ENCODE measurements at places on chromosomes 3 and 15. TPM values are rescaled to one million over a fixed set of nuclear protein-coding genes. Genes with fewer than 3 reads are reported as not detected.
A peak's percentile ranks its signal among the peaks of the same experiment; 100 is the strongest.

WNT5A gene
- 10.6 TPM for total RNA-seq

CDHR4 gene
- not detected for total RNA-seq

OR5K2 gene
- total RNA-seq = not detected

GP5 gene
- 0.35 TPM for total RNA-seq

SERINC4 gene
- total RNA-seq = 0.18 TPM

FHIT gene
- total RNA-seq = 5.1 TPM

FBXW12 gene
- total RNA-seq = 0.09 TPM

CSTA gene
- total RNA-seq = 0.22 TPM

CPNE9 gene
- 0.09 TPM for total RNA-seq

- no peak for DNase-seq
Measured at GRCh38 chr3:73073091-73073707, 11.7 kb downstream of the EBLN2 start.

DNA sequence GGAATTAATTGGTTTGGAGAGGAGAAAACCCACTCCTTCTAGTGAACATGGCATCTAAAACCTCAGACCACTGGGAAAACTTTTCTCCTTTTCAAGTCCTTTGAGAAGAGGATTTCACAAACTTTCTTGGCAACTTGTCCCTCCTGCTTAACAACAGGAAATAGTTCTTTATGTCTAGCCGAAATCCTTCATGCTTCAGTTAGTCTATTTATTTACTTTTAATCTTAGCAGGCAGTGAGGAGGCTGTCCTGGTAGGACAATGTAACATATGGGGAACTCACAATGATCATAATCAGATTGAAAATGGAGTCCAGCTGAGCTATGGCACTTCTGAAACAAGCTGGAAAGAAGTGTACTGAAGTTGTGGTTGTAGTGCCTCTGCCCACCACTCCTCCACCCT lies 50.6 kb downstream of the KY start:
- no peak for DNase-seq

- no peak for DNase-seq
Measured at GRCh38 chr3:66933233-66933632, 64.9 kb upstream of the KBTBD8 start.

- DNase-seq = no peak
Measured at GRCh38 chr3:64921281-64922065, 233.7 kb upstream of the ADAMTS9 start.

GRCh38 chr3:94185753-94186152 lies 122.9 kb downstream of the NSUN3 start:
- DNase-seq = no peak

DNA sequence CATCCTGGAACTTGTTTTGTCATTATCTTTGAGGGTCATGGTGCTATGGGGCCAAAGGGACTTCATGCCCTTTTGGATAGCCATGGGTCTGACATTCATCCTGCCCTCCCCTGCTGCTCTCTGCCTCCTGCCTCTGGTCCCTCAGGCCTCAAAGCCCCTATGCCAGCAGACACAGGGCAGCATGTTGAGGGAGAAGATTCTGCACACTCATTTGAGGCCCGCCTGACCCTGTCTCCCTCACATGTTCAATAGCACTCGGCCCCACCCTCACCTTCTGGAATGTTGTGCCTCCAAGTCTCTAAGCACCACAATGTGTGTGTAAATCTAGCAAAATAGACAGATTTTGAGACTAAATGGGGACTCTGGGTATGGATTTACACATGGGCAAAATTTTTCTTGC lies 178.7 kb upstream of the ANKRD28 start:
- no peak for DNase-seq

- no peak for DNase-seq
Measured at GRCh38 chr3:197253238-197253947, 45.0 kb downstream of the DLG1 start.

GRCh38 chr15:53675832-53676231 lies 83.6 kb downstream of the WDR72 start:
- DNase-seq = no peak

GRCh38 chr15:71571641-71572040 lies 238.7 kb upstream of the NR2E3 start:
- no peak for DNase-seq

GRCh38 chr3:195794708-195795107 lies 17.0 kb downstream of the MUC4 start:
- no peak for DNase-seq

DNA sequence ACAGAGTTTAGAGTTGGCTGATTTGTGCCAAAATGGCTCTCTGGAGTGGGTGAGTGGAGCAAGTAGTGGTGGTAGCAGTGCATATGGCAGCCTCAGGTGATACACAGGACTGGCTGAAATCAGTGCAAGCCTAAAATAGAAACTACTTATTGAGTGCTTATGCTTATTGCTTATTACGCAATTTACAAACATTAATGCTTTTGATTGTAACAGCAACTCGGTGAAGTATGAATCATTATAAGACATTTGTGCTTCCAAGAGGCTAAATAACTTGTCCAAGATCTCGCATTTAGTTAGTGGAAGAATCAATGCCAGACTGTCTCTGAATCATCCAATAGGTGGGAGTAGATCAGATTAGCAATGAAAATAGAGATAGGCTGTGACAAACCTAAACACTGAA lies 353.8 kb downstream of the NAALADL2 start:
- DNase-seq = no peak

DNA sequence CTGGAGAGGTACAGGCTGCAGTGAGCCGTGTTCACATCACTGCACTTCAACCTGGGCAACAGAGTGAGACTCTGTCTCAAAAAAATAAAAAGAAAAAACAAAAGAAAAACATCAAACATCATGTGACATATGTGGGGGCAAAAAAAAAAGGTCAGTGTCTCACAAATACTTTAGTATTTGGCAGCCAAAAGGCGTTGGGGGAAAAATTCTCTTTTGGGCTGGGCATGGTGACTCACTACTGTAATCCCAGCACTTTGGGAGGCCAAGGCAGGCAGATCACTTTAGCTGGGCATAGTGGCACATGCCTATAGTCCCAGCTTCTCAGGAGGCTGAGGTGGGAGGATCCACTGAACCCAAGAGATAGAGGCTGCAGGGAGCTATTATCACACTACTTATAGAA lies 47.6 kb downstream of the TMCC1 start:
- DNase-seq = no peak

- no peak for DNase-seq
Measured at GRCh38 chr3:34155108-34155507, 356.7 kb downstream of the PDCD6IP start.

DNA sequence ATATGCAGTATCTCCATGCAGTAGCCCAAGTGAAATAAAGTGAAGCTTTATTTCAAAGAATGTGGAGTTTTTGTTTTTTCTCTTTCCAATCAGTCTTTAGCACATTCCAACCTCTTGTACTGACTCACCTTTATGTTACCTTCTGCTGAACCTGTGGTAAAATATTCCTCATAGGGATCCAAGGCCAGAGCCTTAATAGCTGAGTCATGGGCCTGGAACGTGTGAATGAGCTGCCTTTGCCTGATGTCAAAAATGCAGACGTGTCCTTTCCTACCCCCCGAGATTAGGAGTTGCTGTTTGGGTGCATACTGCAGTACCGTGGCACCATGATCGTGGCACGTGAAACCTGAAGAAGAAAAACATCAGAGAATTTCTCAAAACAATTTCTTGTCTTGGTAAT lies 108.5 kb downstream of the GLDN start:
- DNase-seq = no peak

GRCh38 chr3:39748002-39748401 lies 61.4 kb upstream of the MYRIP start:
- no peak for DNase-seq

DNA sequence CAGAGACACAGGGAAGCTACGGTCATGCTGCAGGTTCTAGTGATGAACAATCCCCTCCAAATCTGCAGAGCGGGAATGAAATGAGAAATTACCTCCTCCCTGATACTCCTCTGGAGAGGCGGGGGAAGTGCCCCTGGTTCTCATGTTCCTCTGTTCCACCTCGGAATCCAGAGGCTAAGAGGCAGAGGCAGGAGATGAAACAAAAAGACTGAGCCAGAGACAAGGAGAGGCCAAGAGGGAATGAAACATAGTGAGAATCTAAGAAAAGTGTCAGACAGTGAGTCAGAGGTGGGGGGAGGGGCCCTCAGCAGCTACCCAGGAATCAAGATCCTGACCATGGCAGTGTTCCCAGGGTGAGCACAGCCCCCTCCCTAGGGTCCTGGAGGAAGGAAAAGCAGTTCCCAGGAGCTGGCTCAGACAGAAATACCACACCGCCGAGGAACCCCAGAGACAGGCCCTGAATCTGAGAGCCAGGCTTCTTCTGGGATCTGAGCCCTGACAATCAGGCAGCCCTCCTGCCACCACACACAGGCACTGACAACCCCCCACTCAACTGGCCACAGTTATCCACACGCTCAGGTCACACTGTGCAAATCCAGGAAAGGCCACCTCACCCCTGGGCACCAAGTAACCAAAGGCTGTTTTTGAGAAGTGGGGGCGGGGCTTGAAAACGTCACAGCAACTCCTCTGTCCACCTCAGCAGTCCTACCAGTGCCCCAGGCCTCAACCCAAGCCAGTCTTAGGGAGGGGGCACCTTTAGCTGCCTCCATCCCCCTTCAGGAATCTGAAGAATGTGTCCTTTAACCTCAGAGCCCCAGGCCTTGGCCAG lies 2.4 kb downstream of the CSRNP1 start:
- peak; percentile 91 for DNase-seq

DNA sequence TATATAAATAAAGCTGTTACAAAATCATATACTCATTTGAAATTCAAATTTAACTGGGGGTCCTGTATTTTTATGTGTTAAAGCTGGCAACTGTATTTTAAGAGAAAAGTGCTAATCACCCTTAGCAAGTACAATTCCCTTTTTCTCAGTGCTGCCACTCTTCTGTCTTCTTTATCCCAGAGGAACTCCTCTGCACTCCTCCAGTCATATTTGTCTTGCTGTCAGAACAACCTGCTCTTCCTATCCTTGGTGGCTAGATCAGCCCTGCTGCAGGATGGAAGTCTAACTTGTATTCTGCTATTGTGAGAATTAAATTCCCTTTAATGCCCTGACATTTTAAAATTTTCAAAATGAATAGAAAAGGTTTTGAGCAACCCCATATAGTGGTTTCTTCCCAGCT lies 123.9 kb upstream of the TNIK start:
- DNase-seq = no peak

- DNase-seq = no peak
Measured at GRCh38 chr15:89778861-89779260, 2.7 kb downstream of the MESP2 start.

GRCh38 chr15:63420333-63420747 lies 38.7 kb upstream of the CA12 start:
- peak; percentile 45 for DNase-seq

DNA sequence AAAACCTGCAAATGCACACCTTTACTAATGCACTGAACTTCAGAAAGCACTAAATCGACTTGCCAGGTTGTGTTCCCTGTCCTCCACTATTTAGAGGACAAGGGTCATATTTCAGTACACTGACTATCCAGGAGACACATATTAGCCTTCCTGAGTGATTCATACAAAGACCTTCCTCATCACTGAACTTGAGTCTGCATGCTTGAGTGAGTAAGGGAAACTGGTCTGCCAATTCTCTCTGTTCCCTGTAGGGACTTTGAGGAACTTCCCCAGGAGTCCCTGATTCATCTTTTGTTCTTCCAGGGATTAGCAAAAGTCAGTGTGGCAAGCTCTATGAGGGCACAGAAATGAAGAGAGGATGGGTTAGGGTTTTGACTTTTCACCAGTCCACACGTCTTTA lies 565.9 kb downstream of the PDCD6IP start:
- DNase-seq = no peak

DNA sequence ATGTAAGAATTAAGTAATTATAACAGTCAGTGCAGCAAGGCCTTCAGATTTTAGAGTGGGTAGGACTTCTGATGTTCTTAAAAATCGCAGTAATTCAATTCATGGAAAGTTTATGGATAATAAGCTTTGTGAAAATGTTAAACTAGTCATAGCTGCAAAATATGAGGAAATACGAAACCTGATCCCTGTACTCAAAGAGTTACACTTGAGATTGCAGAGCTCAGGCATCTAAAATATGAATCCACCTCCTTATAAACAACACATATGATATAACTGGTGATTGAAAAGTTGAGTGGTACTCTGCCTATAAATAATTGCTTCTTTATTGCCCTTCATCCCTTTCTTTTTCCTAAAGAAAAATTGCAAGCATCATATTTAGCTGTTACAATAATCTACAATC lies 473.3 kb downstream of the OTOL1 start:
- DNase-seq = no peak

DNA sequence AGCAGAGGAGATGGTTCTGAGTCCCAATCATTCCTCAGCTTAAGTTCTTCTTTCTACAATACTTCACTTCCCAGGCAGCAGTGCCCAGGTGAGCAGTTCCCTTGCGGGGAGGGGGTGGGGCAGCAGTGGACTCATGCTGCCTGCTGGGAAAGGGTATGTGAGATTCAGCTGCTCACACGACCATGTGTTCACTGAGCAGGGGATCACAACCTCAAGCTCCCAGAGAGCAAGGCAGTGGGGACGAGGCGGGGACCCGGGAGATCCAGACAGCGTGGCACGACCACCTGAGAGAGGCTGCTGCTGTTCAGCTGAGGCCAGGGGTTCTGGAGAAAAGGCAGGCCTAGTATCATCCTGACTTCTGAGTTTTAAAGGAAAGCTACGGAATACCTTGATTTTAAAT lies 166.6 kb downstream of the XXYLT1 start:
- DNase-seq = no peak

DNA sequence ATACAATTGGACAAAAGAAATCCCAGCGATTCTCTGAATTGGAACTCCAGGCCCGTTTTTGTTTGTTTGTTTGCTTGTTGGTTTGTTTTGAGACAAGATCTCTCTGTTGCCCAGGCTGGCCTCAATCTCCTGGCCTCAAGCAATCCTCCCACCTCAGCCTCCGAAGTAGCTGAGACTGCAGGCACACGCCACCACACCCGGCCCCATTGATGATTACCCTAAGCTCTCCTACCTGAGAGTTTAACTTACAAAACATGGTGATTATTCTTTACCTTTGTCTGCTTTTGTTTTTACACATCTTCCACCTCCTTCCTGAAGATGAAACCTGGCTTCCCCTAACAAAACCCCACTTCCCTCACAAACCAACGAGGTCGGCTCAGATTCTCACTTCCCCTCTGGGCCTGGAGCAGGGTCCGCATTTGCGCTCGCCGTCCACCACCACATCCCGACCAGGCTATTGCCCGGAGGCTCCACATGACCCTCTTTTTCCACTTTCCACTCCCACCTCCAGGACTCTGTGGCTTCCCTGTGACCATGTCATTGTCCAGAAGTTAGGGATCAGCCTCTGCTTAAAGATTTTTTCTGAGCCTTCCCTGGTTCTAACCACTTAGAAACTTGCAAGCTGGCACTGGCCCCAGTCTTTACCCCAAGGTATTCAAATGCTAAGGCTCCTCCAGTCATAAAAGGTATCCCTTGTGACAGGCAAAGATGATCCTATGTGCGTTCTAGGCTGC lies 14.8 kb downstream of the KLHL6 start:
- peak; percentile 54 for DNase-seq
